Suprapubic skin (tissue), 4 donors: ENCODE measurements at places on chromosomes 1 and 21. TPM values are rescaled to one million over a fixed set of nuclear protein-coding genes. Genes with fewer than 3 reads are reported as not detected.

DNA sequence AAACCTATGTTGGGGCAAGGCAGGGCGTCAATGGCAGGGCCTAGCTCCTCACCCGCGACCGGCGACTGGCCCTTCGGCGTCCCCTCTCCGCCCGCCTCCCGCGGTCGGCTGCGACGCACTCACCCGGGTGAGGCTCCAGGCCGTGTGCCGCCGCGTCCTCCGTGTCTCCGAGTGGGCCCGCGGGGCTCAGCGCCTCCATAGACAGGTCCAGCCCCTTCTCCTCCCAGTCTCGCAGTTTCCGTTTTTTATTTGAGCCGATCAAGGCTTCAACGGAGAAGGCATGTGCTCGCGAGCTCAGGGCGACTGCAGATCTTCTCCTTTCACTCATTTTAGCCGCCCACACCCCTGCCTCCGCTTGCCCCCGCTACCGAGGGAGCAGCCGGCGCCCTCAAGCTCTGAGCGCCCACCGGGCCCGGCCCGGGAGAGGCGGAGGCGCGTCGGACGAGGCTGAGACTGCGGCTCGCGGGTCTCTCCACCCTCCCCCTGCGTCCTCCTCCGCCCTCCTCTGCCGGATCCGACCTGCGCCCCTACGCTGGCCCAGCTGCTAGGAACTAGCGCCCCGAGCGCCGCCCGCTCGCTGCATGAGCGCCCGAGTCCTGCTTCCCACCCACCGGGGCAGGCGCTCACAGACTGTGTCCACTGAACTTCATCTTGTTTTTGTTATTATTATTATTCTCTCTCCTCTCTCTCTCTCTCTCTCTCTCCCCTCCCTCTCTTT, 516 bp downstream of the TBX15 start:
- DNase-seq = no peak

- no peak for DNase-seq
These were observed 178.3 kb downstream of the KCNJ6 start for GRCh38 chr21:37737996-37738395.

GRCh38 chr1:171961861-171962260, 120.6 kb downstream of the DNM3 start:
- DNase-seq = no peak

GRCh38 chr1:217561446-217561845, 69.4 kb downstream of the GPATCH2 start:
- DNase-seq = no peak

GRCh38 chr1:235290740-235291502, 37.1 kb downstream of the ARID4B start:
- DNase-seq = no peak

GRCh38 chr1:86356247-86356646, 39.9 kb downstream of the ODF2L start:
- no peak for DNase-seq

The ADORA1 gene
- total RNA-seq = 5.2 TPM

- DNase-seq = no peak
These were observed 24.1 kb downstream of the SMYD3 start for GRCh38 chr1:246482805-246483568.

- no peak for DNase-seq
These were observed 228.5 kb downstream of the LRRC40 start for GRCh38 chr1:69976896-69977295.

DNA sequence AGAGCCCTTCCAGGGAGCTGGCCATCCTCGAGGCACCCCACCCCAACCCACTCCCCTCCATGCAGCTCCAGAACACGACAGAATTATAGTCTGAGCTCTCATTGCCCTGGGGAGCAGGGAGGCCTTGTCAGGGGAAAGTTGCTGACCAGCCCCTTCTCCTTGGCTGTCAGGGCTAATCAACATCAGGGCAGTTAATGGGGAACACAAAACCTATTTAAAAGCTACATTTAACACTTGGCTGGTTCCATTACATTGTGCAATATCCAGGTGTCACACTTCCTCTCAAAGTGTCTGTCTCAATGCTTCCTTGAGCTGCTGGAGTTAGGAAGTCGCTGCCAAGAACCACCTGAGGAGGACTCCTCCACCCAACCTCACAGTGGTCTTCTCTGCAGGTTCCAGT, 111.8 kb upstream of the GRIK3 start:
- no peak for DNase-seq

DNA sequence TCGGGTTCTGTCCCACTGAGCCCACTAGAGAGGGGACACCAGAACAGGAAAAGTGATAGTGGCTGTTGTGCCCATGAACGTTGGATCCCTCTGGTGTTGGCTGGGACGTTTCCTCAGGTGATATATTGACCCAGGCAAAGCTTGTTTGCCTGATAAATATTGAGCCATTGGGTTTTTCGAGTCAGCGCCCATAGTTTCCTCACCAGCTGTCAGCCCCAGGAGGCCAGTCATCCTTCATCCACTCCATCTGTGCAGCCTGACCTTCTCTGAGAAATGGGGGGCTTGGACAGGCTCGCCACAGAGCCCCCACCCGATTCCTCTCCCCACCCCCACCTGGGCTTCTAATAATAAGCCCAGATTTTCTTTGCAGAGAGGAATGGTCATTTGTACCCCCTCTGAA, 13.3 kb downstream of the DISP3 start:
- DNase-seq = peak; percentile 49

GRCh38 chr1:83761167-83762038, 237.5 kb downstream of the TTLL7 start:
- no peak for DNase-seq

The APCS gene
- total RNA-seq = not detected

The HTR1D gene
- not detected for total RNA-seq

DNA sequence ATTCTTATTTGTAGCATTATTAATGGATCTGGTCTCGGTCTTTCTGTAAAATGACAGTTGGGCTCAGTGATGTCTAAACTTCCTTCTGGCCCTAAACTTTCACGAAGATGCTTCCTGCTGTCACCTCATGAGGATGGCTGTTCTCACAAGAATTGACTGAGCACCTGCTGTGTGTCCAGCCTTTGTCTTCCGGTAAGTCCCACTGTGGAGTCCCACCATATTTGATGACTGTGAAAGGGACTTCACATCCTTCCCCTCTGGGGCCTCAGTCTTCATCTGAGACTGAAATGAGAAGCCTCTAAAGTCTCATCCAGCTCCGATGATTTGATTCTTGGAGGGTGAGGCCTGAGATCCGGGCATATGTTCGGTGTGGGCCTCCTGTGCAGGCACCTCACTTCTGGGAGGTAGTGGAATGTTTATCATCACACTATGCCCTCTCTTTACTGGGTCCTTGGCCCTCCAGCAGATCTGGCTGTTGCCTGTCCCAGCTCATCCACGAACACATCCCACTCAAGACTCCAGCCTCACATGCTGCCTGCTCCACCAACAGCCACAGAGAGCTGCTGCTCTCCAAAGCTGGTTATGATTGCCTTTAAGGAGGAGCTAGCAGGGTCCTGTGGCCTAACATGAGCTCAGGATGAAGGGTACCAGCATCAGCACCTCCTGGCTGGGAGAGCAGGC, 95.8 kb downstream of the KCNN3 start:
- DNase-seq = no peak

The HSPB7 gene
- 7.0 TPM for total RNA-seq

The LDLRAD1 gene
- 0.25 TPM for total RNA-seq

DNA sequence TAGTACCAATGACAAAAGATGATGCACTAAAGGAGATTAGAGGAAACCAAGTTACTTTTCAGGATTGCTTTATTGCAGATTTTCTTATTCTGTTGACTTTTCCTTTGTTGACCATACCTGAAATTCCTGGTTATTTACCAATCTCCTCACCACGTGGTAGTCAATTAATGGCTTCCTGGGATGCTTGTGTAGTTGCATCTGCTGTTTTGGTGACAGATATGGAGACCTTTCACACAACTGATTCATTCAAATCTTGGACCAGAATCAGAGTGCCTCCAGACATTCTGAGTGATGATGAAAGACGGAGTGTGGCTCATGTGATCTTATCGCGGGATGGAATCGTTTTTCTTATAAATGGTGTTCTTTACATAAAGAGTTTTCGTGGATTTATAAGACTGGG, 91.3 kb downstream of the CATSPERE start:
- DNase-seq = no peak

- DNase-seq = no peak
These were observed 152.2 kb upstream of the NFIA start for GRCh38 chr1:60930130-60930529.

GRCh38 chr1:207282058-207282457, 39.4 kb upstream of the CD55 start:
- DNase-seq = no peak

- DNase-seq = no peak
These were observed 44.4 kb downstream of the CACHD1 start for GRCh38 chr1:64514197-64514765.
